Hematopoietic multipotent progenitor cell treated with erythropoietin and hydrocortisone succinate and interleukin-3 and kit ligand, for 4 days (in vitro differentiated cells): ENCODE measurements at places on chromosomes 7 and 10.

DNA sequence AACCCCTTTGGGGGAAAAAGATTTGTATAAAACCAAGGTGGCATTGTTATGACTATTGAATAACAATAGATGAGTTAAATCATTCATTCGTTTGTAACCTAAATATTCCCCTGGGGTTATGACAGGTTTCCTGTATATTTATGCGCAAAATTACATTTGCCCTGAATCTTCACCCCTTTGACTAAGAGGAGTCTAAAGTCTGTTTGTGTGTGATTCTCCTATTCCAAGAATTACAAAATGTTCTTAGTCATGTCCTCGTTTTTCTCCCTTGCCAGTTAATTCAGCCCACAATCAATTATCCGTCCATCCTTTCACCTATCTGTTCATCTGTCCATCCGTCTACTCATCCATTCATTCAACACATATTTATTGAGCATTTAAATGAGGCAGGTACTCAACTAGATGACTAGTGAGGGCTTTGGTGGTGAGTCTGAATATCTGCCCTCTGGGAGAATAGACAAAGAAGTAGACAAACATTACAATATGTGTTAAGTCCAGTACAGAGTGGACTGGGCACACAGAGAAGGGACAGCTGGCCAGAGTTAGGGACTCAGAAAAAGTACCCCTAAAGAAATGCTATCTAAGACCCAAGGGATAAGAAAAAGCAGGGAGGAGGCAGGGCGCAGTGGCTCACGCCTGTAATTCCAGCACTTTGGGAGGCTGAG, 35.6 kb upstream of the TCF7L2 start:
- DNase-seq, result no peak

DNA sequence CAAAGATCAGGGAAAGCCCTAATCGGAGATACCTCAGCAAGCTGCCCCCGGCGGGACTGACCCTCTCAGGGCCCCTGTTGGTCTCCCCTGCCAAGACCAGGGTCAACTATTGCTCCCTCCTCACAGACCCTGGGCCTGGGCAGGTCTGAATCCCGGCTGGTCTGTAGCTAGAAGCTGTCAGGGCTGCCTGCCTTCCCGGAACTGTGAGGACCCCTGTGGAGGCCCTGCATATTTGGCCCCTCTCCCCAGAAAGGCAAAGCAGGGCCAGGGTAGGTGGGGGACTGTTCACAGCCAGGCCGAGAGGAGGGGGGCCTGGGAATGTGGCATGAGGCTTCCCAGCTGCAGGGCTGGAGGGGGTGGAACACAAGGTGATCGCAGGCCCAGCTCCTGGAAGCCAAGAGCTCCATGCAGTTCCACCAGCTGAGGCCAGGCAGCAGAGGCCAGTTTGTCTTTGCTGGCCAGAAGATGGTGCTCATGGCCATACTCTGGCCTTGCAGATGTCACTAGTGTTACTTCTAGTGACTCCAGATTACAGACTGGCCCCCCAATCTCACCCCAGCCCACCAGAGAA, 24.1 kb downstream of the TBATA start:
- peak; percentile 31 for DNase-seq

- peak; percentile 45 for DNase-seq
These were observed 14.1 kb upstream of the LAMB1 start for GRCh38 chr7:108016841-108017775.

DNA sequence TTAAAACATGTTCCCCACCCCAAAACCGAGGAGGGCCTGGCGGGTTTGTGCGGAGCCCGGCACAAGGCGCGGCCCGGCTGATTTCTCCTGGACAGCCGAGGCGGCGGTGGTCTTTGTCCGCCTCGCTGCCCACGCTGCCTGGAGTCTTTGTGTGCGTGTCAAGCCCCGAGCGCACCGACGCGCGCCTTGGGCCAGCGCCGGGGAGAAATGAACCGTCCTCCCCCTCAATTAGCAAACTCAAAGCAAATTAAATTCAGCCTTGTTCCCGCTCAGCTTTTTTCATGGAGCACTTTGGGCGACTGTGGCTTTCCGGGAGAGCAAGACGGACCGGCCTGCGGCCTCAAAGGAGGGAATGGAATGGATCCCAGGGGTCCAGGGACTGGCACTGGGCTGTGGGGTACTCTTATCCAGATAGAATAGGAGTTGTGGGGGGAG, 4.1 kb downstream of the EMX2 start:
- no peak for DNase-seq

DNA sequence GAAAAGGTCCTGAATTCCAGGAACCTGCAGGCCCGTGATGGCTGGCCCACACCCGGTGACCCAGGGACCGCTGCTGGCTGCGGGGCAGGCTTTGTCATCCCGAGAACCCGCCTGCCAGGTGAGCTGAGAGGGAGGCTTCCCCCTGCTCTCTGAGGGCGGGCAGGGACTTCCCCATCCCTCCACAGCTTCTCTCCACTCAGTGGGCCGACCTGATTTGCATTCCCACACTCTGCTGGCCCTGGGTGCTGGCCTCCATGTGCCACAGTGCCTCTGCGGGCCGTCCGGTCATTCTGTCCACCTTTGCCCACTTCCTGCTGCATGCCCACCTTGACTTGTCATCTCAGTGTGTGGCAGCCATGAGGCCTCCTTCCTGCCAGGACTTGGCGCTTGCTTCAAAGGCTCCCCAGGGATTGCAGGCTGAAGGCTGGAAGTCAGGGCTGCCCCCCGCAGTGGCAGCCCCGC, 35.3 kb downstream of the PALD1 start:
- no peak for DNase-seq

DNA sequence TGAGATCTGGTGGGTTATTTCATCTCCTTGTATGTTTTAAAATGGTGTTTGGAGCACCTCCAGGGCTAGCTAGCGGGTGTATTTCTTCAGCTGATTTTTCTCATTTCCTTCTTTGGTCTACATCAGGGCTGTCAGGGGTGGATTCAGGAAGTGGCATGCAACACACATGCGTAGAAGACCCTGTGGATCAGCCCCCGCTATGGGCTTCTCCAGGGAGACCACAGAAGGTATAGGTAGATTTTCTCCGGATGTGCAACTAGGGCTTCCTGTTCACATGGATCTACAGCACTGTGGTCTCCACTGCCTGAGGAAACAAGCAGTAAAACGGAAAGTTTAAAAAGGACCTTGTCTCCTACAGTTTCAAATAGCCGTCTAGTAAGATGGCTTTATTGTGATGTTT, 10.4 kb downstream of the NUB1 start:
- DNase-seq, result peak; percentile 68

DNA sequence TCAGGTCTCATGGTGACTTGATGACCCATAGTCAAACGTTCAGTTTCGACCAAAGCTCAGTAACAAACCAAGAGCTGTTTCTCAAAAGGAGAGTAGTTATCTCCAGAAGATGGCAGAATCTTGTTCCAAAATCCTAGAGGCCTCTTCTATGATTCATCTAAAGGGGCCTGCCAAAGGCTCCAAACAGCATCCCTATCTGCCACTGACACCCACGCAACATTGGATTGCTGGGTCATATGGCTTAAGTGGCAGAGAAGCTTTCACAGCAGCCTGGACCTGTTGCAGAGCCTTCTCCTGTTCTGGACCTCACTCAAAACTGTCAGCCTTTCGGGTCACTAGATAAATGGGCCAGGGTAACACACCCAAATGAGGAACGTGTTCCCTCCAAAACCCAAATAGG, 54.0 kb upstream of the LRRC18 start:
- DNase-seq, result no peak

- DNase-seq, result no peak
These were observed 39.8 kb upstream of the ELN start for GRCh38 chr7:73988197-73988596.

DNA sequence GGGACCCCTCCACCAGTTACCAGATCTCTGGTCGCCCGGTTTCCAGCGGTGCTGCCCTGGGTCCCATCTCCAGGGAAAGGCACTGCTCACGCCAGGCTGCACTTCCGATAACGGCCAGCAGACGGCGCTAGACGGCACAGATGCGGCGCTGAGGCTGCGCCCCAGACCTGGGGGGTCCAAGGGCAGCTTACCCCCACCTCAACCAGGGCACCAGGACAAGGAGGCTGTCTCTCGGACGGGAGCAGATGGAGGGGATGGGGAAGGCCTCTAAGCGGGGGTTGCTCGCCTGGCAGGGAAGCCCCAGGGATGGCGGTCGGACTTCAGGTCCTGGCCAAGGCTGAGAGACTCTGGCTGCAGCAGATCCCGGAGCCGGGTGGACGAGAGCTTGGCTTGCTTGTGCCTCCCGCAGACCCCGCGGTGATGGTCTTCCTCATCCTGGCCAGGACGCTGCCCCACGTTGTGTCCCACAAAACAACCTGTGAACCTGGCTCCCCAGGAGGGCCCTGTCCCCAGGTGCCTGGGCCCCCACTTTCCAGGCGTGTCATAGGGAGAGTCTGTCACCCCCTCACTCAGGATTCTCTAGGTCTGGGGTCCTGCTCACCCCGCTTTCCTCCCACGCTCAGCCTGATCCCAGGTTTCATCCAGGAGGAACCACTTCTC, 23.9 kb upstream of the ZNF716 start:
- no peak for DNase-seq

- DNase-seq, result no peak
These were observed 53.8 kb upstream of the PCDH15 start for GRCh38 chr10:54854843-54855242.

GRCh38 chr7:46715579-46715978, 794.5 kb upstream of the IGFBP3 start:
- DNase-seq, result peak; percentile 1

DNA sequence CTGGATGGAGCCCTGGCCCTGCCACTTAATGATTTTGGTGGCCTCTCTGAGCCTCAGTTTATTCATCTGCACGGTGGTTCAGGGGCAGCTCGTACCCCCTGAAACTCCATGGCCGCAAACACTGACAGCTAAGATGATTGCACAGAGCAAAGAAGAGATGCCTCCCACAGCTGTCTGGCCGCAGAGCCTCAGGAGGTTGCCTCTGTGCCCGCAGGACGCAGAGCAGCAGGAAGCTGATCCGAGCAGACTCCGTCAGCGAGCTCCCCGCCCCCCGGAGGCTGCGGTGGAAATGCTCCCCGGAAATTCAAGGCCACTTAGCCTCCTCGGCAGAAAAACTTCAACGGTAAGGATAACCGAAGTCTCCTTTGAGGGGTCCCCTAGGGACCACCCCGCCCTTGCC, 30.2 kb upstream of the C10orf53 start:
- DNase-seq, result peak; percentile 20

GRCh38 chr10:80579181-80579763, 41.6 kb downstream of the SH2D4B start:
- peak; percentile 37 for DNase-seq

GRCh38 chr7:84412161-84412969, 217.8 kb upstream of the SEMA3A start:
- DNase-seq, result no peak

DNA sequence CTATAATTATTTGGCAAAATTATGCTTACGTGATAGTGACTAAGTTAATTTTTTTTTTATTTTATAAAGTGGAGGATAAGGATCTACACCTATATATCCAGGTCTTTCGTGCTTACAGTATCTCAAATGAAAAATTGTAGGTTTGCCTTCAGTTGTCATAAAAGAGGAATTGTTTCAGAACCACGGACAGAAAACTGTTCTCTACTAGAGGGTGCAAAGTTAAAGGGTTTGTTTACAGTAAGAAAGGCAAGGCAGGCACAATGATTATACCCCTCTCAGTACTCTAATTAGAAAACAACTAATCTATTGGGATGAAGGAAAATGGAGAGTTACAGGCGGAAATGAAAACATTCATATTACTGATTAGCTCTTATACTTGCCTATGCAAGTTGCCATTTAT, 1.5 kb downstream of the PCLO start:
- DNase-seq, result peak; percentile 5

GRCh38 chr7:133941496-133941895, 185.6 kb upstream of the LRGUK start:
- DNase-seq, result no peak

DNA sequence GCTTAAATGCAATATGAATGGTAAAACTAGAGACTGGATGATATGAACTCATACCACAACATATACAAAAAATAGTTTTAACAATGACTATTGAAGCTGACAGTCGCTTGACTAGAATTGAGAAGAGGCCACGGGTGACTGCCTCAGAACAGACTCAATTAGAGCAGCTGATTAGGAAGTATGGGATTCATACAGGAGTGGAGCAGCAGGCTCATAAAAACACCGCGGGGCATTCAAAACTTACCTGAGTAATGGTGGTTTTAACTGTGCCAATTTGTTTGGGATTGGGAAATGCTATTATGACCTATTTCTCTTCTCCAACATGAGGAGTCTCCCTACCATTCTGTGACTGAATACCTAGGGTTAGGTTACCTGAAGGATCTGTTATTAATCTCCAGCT, 2.1 kb downstream of the CADPS2 start:
- DNase-seq, result no peak

GRCh38 chr10:15719049-15719898, 448 bp downstream of the ITGA8 start:
- peak; percentile 52 for DNase-seq

- DNase-seq, result no peak
These were observed 70.3 kb upstream of the HDAC9 start for GRCh38 chr7:18425227-18425626.

DNA sequence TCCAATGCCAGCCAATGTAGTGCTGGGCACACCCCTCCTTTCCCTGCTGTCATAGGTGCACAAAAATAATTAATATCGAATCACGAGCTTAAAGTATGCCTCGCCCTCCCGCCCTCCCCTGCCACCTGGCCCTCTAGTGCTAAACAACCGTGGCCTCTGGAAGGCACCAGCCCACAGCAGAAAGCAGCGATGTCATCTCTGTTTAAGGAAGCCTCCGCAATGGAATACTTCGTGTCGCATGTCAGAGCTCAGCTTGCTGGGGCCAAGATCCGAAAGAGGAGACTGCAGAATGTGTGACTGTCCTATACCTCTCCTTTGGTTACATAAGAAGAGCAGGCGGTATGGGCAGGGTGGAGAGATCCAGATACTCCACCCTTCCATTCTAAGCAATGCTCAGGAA, 71.5 kb downstream of the RHOBTB1 start:
- no peak for DNase-seq

DNA sequence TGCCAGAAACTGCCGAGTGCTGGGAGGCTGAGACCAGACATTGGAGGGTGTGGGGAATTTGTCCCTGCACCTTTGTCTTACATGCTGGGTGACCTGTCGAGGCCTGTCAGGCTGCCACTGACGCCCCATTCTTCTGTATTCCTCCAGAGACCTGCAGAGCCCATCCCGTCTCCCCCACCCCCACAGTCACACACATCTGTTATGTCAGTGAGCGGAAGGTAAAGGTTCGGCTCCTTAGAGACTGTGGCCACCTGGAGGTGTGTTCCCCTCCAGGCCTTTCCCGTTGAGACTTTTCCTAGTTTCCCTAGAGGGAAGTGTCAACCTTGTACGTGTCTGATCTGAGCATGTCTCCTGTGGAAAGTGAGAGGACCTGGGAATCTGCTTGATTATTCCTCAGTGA, 84.5 kb downstream of the ATXN7L1 start:
- DNase-seq, result no peak

GRCh38 chr10:52759154-52759553, 13.4 kb downstream of the MBL2 start:
- DNase-seq, result no peak

- DNase-seq, result peak; percentile 42
These were observed 72.0 kb downstream of the KAT6B start for GRCh38 chr10:74898201-74898976.

GRCh38 chr7:38312821-38313220, 39.4 kb upstream of the TARP start:
- DNase-seq, result peak; percentile 53

- DNase-seq, result peak; percentile 49
These were observed 83.3 kb downstream of the PAX2 start for GRCh38 chr10:100828738-100829096.
